ENCODE measurements at places on chromosomes 4 and X.

DNA sequence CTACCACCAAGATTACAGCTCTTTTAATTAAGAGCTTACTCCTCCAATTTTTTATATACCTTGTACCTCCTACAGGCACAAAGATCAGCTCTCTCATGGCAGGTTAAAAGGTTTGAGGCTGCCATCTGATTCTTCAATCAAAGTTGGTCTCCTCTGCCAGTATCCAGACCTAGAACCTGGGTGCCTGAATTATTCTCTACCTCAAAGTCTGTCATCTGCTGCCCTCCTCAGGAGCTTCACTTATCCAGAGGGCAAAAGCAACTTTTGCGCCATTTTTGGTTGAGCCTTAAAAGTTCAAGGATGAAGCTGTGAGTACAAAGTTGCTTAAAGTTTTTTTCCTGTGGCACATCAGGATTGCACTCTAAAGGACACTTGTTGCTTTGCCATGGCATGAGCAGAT is 343.7 kb upstream of the PPP1R2C start:
- DNase-seq: no peak

DNA sequence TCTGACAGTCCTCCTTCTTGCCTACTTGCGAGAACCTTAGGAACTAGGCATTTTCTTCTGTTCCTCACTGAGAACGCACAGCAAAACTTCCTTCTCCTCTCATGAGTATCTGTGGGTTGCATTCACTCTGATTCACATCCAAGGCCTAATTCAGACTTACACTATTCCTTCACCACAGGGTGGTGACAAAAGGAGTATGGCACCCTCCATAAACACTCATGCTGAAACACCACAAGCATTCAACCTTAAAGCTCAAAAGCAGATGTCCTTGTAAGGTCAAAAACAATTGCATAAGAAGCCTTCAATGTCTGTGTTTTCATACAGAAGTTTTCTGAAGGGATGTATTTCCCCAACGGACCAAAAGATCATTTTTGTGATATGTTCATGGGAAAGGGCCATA is 147.3 kb downstream of the CORIN start:
- DNase-seq: no peak

GRCh38 chr4:159152181-159152580 is 49.3 kb downstream of the RAPGEF2 start:
- no peak for DNase-seq

DNA sequence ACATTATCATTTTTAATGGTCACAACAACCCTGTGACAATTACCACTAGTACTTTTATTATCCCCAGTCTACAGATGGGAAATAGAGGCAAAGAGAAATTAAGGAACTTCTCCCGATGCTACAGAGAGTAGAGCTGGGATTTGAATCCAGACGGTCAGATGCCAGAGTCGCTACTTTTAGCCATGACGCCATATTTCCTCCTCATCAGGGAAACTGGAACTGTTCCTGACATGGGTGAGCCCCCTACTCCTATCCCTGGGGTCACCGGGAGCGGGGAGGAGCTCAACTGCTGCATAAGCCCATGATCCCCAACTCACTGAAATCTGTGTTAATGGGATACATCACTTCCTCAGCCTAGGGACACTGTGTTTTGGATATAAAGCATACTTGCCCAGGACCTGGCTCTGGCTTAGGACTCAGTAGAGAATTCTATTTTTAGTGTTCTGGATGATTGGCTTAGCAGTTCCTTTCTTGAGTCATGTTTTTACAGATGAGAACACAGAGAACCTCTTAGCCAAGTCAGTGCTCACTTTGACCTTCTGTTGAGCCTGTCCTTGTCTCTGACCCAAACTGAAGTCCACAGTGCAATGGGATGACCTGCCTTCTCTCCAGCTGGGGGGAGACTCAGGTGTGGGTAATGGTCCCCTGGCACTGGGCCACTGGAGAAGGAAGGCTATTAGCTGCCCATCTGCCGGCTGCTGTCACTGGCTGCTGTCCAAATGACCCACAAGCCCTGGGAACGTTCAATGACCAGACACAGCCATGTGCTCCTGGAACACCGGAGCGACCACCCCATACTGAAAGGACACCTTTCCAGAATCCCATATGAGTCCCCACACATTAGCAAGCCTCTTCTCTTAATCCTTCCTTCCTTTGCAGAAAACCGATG is 90.8 kb upstream of the SHISA3 start:
- DNase-seq: no peak

GRCh38 chrX:109889289-109890006 is 113.5 kb upstream of the TMEM164 start:
- no peak for DNase-seq

- no peak for DNase-seq
Observed at GRCh38 chrX:134461437-134461836, 1.5 kb downstream of the HPRT1 start.

- no peak for DNase-seq
Observed at GRCh38 chr4:77992581-77992980, 64.5 kb upstream of the FRAS1 start.

DNA sequence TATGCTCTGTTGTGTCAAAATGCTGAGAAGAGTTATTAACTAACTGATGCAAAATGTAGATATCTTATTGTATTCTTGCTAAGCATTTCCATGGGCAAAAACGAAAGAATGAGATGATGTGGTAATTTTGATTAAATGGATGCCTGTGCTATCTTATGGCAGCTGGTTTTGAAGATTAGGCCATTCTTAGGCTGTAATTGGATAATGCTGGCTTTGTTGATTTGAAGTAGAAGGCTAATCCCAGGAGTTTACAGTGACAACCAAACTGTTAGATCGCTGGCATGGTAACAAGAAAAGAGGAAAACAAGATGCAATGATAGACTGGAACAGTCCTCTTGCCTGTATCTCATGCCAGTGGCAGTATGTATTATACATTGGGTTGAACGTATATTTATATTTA is 74.1 kb upstream of the WDR44 start:
- no peak for DNase-seq

GRCh38 chr4:149344436-149344835 is 471.2 kb downstream of the IQCM start:
- DNase-seq: no peak

DNA sequence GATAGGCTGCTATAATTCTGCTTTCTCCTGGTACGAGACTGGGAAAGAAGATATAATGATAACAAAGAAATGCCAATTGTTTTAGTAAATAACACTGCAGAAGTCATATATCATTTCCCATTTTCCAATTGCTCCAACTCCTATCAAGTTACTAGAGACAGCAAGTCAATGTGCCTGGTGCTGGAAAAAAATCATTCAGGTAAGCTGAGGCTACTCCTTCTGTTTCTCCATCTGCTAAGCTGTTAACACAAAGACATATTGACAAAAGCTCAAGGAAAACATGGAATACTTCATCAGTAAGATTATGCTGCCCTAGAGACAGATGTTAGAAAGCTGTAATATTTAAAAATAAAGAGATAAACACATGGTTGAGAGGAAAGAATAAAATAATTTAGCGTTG is 10.0 kb downstream of the NAA11 start:
- DNase-seq: no peak
